Head of caudate nucleus (tissue), 42 donors: ENCODE measurements at places on chromosomes 6 and 20.
A peak's percentile ranks its signal among the peaks of the same experiment; 100 is the strongest.

GRCh38 chr6:37982317-37982716 is 162.8 kb downstream of the ZFAND3 start:
- DNase-seq: no peak

GRCh38 chr6:70136996-70137395 is 165.9 kb downstream of the COL9A1 start:
- no peak for DNase-seq

- DNase-seq: peak; percentile 11
Observed at GRCh38 chr20:51042064-51042463, 19.2 kb upstream of the KCNG1 start.

DNA sequence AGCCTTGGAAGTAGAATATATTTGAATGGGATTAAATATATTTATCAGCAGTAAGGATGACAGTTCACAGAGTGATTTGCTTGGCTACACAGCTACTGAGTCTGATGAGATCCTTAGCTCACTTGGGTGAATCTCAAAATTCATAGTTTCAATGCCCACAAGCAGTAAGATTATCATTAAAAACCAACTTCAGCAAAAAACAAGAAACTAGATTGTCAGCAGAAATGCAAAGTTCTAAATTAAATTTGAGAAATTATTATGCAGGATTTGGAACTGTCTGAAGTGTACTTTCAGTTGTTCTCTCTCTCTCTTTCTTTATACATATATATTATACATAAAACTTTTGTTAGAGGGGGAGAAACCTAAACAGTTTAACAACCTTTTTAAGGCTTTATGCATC is 288.8 kb upstream of the SASH1 start:
- no peak for DNase-seq

- no peak for DNase-seq
Observed at GRCh38 chr6:141736104-141736503, 396.6 kb upstream of the GJE1 start.

DNA sequence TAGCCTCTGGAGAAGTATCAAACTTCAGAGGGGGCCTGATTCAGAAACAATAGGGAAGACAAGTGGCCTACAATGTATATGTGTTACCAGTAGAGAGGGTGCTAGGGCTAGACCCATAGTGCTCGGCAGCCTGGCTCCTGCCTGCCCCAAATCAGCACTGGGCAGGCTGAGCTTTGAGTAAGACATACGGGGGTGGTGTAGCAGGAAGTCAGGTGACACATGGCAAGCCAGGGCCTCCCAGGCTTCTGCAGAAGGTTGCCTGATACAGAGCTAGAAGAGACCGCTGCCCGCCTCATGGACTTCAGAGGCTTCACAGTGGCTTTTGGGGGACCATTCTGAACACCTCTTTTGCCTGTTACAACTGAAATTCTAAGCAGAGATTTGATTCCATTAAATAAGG is 43.4 kb downstream of the RALY start:
- DNase-seq: no peak

DNA sequence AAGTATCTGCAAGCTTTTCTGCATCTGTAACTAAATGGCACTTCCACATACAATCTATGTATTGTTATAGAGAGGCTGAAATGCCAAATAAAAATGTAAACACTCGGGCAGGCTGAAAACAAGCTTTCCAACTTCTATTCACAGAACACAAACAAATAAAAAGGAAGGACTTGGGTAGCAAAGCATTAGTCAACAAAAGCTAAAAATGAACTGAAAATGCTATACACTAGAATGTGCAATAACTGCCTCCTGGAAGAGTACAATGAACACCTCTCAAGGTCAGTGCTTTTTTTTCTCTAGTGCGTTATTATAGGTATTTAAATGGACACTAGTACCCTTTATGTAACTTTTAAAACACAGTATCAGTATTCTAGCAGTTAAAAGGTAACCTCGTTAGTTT is 31.4 kb downstream of the STK38 start:
- no peak for DNase-seq

- DNase-seq: no peak
Observed at GRCh38 chr6:139687055-139687454, 312.6 kb upstream of the CITED2 start.

DNA sequence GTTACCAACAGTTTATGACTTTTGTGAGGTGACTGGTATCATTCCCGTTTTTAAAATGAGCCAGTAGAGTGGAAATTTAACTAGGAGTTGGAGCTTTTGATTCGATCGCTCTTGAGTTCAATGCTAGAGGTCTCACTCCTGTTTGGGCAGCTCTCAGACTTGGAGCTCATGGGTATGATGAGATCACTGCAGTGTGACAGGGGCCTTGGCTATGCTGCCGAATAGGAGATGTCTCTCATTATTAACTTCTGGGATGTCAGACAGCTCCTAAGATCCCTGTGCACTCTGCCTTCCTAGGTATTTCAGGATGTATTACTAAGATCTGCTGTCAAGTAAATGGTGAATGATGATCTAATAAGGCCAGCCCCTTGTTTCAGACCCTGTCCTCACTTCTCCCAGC is 20.4 kb downstream of the AKAP12 start:
- no peak for DNase-seq
